ENCODE measurements at places on chromosomes 11 and 22.

DNA sequence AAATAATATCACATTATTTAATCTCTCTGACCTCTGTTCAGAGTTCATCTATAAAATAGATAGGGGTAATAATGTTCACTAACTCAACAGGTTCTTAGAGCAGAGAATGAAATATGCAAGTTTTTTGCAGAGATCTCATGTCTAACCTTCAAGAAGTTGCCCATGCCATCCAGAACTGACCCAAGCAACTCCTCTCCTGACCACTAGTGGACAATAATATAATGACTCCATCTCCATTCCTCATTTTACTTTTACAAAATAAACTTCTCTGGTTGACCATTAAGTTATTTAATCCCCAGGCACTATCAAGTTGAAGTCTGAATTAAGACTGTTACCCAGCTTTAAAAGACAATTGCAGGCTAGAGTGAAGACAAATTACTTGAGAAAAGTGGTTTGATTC lies 382.6 kb downstream of the KCNA4 start:
- peak; percentile 20 for DNase-seq

DNA sequence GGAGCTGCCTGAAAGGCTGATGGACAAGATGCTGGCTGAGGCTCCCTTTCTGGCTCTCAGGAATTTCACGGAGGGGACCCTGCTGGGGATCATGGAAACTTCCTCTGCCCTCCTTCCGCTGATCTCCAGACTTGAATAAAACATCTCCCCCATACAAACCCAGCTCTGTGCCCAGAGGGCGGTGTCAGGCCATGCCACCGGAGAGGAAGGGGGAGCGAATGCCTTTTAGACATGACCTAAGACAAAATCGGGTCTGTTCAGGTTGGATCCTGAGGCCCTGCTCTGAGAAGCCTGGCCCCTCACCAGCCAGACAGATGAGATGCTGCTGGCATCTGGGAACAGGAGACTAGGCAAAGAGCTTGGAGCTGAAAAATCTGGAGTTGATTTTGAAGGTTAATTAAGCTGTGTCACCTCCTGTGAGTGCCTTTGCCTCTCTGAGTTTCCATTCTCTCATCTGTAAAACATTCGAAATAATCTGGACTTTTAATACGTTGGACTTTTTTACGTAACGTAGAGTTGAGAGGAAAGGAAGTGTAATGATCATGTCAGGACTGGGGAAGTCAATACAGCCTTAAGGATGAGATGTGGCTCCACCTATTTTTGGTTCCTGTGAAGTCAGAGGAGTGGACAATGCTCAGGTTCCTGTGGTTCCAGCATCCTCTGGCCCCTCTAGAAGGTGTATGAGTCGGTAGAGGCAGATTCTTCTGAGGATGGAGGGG lies 163.6 kb downstream of the ST3GAL4 start:
- no peak for DNase-seq

DNA sequence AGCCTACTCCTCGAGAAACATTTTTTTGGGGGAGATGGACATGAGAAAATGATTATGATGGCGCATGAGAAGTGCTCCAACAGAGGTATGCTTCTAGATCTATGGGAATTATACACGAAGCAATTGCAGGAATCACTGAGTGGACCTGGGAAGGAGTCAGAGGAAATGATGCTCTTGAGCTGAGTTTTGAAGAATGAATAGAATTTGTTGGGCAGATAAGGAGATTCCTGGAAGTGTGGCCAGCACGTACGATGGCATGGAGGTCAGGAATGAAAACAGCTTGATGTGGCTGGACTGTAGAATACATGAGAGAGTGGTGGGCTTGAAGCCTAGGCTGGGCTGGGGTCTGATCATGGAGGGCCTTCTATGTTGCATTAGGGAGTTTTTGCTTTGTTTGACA lies 31.7 kb downstream of the ADAMTS15 start:
- DNase-seq: no peak

DNA sequence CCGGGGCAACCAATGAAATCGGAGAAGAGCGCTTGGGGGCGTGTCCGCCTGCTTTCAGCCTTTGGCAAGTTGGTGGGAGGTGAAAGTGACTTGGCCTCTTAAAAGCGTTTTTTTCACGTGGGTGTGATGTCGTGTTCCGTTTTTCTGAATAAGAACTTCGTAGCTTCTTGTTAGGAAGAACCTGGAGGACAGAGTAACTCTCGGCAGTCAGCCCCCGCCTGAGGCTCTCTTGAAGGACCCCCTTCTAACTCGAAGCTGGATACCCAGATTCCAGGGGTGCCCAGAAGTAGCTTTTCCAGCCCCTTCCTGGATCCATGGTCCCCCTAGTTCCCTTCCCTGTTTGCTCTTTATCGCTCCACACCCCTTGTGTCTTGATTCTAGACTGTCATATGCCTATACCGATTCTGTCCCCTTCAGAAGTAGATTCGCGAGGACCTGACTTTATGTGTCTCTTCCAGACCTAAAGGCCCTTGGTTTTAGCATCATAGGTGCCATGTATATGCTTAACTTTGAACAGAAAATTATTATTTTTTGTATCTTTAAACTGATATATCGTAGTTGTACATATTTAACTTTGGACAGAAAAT lies 915 bp upstream of the OSBP start:
- peak; percentile 10 for DNase-seq

DNA sequence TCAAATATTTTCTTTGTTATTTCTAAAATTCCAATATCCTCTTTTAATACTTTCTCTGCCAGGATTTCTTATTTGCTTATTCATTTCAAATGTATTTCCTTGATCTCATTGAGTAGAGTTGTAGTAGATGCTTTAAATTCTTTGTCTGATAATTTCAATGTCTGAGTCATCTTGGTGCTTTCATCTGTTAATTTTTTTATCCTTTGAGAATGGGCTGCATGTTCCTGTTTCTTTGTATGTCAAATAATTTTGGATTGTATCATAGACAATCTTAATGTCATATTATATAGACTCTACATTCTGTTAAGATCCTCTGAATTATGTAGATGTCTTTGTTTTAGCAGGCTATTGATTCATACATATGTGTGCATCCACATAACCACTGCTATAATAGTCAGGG lies 57.5 kb downstream of the MYEOV start:
- peak; percentile 70 for DNase-seq

- no peak for DNase-seq
Observed at GRCh38 chr11:103877221-103877620, 159.2 kb upstream of the DDI1 start.

GRCh38 chr22:46453006-46453828 lies 84.2 kb downstream of the CELSR1 start:
- DNase-seq: no peak

GRCh38 chr11:102047305-102047924 lies at the start of gene CFAP300:
CFAP300 (plus strand) TSS chr11:102047437; CDS start chr11:102047471, 34 bp downstream.
- DNase-seq: peak; percentile 73

GRCh38 chr11:111105566-111105965 lies 140.0 kb upstream of the POU2AF2 start:
- no peak for DNase-seq

- DNase-seq: no peak
Observed at GRCh38 chr11:80284946-80285785, 844.3 kb upstream of the TENM4 start.

- DNase-seq: peak; percentile 73
Observed at GRCh38 chr11:9137293-9138132, 46.1 kb upstream of the SCUBE2 start.

DNA sequence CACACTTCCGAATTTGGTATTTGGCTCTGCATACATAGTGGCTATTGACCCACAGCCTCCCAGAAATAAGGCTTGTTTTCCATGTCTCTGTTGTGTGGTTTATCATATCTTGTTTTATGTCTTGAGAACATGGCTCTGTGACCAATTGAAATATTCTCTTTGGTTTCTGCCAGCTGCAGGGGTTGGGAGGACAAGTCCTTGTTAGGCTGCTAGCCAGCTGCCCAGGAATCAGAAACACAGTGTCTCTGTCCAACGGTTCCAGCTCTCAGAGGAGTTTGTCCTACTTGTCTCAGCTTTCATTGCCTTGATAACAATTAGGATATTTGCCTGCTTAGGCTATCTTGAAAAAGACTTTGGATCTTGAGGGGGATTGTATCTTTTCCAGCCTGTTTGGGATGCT lies 6.0 kb upstream of the SLC7A4 start:
- DNase-seq: no peak

GRCh38 chr11:50088231-50088630 lies 55.6 kb downstream of the OR4C45 start:
- DNase-seq: no peak

DNA sequence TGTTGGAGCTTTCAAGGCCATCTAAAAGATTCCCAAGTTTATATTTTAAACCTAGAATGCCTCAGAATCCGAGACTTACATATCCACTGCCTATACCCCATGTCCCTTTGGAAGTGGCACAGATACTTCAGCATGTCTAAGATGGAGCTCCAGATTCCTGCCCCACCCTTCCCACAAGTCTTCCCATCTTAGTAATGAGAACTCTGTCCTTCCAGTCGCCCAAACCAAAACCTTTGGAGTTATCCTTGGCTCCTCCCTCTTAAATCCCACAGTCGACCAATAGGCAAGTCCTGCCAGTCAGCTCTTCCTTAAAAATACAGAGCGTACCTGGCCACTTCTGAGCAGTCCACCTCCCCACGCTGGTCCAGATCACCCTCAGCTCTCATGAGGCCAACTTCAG lies 4.3 kb downstream of the POLD4 start:
- no peak for DNase-seq

DNA sequence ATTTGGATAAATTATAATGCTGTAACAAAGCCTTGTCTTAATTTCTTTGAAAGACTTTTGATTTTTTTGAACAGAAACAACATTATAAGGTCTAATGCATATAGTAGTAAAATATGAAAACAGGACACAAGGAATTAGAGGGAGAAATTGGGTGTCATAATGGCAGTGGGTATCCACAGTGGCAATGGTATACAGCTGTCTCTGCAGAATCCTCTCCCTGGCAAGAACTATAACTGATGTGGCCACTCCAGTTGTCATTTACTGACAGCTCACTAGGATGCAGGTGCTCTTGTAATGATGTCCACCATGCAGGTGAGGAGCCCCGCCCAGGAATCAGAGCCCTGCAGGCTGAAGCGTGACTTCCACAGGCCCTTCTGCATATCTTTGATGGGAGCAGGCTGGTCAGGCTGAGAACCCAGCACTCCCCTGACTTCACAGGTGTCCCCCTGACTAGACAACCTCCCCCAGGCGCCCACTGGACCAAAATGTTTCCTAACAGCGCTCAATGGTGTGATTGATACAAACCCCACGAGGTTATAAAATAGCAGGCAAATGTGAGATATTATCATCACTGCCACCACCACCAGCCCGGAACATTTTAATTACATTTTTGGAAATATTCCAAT lies 32.8 kb upstream of the SERPIND1 start:
- DNase-seq: no peak

DNA sequence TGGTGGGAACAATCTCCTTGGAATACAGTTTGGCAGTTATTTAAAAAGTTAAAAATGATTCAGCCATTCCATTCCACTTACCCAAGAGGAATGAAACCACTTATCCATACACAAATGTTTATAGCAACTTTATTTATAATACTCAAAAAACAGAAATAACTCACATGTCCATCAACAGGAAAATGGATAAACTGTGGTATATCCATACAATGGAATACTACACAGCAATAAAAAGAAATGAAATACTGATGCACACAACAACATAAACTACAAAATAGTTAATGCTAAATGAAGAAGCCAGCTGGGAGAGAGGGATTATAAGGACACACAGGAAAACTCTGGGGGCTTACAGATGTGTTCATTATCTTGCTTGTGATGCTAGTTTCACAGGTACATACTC lies 64.7 kb downstream of the FCHSD2 start:
- no peak for DNase-seq

- no peak for DNase-seq
Observed at GRCh38 chr11:57315491-57315890, 9.3 kb downstream of the TNKS1BP1 start.

GRCh38 chr22:31313366-31314147 lies 21.3 kb upstream of the PIK3IP1 start:
- DNase-seq: peak; percentile 42

GRCh38 chr22:17339095-17339693 lies 30.1 kb upstream of the CECR2 start:
- no peak for DNase-seq

DNA sequence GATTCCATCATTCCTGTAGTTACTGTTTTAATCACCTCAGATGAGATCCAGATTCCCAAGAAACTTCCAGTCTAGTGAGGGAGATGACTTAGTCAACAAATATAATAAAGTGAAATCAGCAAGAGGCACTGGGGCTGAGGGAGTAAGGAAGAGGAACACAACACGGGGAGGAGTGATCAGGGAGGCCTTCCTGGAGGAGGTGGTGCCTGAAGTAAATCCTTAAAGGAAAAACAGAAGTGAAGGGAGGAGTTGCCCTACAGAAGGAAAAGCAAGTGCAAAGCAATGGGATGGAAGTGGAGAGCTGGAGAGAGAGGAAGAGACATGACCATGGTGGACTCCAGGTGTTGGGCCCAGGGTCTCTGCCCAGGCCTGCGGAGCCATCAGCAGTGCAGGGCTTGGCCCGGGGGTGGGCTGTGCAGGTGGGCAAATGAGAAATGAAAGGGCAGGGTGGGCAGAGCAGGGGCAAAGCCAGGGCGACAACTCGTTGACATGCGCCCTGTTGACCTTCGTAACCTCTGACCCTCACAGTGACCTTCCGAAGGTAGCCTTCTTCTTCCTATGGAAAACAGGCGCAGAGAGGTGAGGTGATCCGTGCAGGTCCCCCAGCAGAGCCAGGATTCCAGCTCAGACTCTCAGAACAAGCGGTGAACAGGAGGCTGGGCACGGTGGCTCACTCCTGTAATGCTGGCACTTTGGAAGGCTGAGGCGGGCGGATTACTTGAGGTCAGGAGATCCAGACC lies 12.1 kb upstream of the PPARA start:
- no peak for DNase-seq

DNA sequence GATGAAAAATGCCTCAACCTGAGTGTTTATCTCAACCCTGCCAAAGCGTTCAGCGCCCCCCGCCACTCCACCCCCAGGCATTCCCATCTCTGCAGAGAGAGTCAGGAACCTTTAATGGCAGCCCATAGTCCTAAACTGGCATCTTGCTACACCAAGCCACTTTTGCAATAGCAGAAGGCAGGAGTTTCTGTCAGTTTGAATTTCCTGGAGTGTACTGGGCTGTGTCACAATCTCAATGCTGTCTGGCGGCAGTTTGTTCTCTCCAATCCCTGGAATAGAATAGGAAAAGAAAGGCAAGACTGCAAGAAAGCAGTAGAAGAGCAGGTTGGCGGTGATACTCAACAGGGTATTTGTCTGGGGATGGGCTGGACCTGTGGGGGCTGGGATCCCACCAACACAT lies 32.9 kb upstream of the FLI1 start:
- DNase-seq: no peak

DNA sequence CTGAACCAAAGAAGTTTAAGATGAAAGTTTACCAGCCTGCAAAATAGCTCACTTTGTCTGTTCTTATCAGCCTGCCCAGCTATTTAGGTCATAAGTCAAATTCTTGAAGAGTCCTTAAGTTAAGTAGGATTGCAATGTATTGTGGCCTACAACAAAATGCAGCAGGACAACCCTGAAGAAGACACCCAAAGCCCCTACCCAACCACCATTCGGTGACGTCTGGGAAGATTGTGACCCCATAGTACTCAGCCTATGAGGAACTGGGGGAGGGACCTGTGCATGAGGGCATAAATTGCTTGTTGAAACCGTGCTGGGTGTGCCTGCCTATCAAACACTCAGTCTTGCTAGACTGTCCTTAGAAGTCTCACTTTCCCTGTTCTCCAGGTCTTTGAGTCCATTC lies 50.5 kb upstream of the FDX1 start:
- DNase-seq: no peak

GRCh38 chr22:21054714-21055563 lies 9.2 kb downstream of the LRRC74B start:
- DNase-seq: no peak

All from ACHN (cell line).